ENCODE measurements at places on chromosomes 16 and 17. TPM values are rescaled to one million over a fixed set of nuclear protein-coding genes. Genes with fewer than 3 reads are reported as not detected.

The ACSM3 gene
- total RNA-seq: 28.6 TPM

The MYL4 gene
- not detected for total RNA-seq

The LGALS9B gene
- total RNA-seq: not detected

The SPAG9 gene
- total RNA-seq: 87.5 TPM

The EFCAB13 gene
- total RNA-seq: 3.2 TPM

The MYCBPAP gene
- 1.0 TPM for total RNA-seq

The NAGS gene
- total RNA-seq: 5.0 TPM

The TSNAXIP1 gene
- 5.5 TPM for total RNA-seq

The RNU2-1 gene
- total RNA-seq: not detected

The MPP3 gene
- total RNA-seq: 26.0 TPM

- no peak for DNase-seq
Observed at GRCh38 chr16:6633456-6633855, 699.2 kb upstream of the RBFOX1 start.

GRCh38 chr17:412211-413015, 59.8 kb upstream of the RPH3AL start:
- peak; percentile 48 for DNase-seq

DNA sequence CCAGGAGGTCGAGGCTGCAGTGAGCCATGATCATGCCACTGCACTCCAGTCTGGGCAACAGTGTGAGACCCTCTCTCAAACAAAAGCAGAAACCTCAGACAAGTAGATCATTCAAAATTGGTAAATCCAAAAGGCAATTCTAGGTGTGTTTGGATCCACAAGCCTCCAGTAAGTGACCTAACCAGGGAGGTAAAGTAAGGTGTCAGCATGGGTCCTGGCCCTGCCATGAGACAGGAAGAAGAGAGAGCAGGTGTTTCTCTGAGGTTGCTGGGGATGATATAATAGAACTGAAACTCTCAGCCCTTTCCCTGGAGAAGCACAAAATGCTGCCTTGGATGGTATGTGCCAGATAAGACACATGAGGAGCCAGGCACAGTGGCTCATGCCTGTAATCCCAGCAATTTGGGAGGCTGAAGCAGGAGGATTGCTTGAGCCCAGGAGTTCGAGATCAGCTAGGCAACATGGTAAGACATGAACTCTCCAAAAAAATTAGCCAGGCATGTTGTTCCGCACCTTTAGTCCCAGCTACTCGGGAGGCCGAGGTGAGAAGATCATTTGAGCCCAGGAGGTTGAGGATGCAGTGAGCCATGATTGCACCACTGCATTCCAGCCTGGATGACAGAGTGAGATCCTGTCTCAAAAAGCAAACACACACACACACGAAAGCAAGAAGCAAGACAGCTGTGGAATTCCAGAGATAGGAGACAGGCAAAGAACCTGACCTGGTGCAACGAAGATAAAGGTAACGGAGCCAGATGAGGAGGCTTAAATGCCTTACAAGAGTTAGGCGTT, 6.5 kb downstream of the TM4SF5 start:
- DNase-seq: no peak

DNA sequence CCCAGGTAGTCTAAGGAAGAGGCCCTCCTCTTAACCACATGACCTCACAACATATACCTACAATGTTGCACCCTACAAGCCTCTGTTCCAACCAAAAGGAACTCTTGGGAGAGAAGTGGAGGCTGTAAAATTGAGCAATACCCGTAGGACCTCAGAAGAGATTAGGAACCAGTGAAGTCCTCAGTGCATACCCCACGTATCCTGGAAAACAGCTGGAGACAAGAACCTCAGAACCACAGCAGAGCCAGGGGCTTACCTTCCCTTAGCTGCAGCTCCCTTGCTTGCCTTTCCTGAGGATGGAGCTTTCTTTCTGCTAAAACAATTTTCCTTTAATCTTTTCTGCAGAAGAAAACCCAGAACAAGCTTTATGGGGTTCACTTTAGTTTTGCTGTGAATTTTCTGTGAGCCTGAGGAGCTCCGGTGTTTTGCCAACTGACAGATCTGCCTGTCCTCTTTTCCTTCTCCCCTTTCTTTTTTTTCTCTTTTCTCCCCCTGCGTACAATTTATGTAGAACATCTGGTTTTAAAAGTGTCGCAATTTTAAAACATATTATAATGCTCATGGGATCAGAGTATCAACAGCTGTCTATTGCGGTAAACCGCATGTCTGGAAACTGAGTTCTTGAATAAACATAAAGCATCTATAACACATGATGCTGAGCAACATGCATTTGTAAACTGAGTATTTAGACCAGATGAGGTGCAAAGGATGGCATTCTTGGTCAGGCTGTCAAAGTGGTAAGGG, 226.4 kb upstream of the MAF start:
- DNase-seq: no peak

DNA sequence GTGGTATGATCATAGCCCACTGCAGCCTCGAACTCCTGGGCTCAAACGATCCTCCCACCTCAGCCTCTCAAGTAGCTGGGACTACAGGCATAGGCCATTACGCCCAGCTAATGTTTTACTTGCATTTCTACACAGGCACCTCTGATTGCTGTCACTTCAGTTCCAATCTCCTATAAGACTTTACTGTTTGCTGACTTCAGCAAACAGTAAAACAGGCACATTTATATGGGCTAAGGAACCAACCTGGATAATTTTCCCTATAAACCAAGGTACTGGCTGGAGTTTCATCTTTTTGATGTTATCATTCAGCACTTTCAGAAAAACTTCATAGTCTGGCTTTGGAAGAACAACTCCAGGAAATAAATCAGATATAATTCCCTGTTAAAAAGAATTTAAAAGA, 114.2 kb downstream of the DNAH3 start:
- DNase-seq: no peak

- DNase-seq: no peak
Observed at GRCh38 chr17:59219992-59220327, 351 bp upstream of the GDPD1 start.

DNA sequence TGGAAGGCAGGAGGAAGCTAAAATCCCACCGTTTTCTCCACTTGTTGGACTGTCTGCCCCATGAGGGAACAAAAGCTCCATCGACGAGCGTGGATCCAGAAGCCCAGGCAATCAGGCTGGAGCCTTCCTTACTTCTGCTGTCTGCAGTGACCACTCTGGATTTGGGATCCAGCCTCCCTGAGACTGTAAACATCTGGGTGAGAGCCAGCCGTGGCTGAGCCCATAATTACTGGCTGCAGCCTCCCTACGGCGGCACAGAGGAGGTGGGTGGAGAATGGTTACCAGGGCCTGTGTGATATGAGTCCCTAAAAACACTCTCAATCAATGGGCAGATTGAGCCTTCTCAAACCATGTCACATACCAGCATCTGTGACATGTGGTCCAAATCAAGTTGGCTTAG, 158.2 kb downstream of the FOXL1 start:
- no peak for DNase-seq

- no peak for DNase-seq
Observed at GRCh38 chr17:6755281-6755680, 565 bp upstream of the XAF1 start.

- no peak for DNase-seq
Observed at GRCh38 chr16:69538808-69539207, 27.0 kb upstream of the NFAT5 start.

- peak; percentile 85 for DNase-seq
Observed at GRCh38 chr16:3129137-3130131, 5.4 kb upstream of the ZNF213 start.

- DNase-seq: no peak
Observed at GRCh38 chr17:50430821-50431618, 5.0 kb downstream of the ACSF2 start.

DNA sequence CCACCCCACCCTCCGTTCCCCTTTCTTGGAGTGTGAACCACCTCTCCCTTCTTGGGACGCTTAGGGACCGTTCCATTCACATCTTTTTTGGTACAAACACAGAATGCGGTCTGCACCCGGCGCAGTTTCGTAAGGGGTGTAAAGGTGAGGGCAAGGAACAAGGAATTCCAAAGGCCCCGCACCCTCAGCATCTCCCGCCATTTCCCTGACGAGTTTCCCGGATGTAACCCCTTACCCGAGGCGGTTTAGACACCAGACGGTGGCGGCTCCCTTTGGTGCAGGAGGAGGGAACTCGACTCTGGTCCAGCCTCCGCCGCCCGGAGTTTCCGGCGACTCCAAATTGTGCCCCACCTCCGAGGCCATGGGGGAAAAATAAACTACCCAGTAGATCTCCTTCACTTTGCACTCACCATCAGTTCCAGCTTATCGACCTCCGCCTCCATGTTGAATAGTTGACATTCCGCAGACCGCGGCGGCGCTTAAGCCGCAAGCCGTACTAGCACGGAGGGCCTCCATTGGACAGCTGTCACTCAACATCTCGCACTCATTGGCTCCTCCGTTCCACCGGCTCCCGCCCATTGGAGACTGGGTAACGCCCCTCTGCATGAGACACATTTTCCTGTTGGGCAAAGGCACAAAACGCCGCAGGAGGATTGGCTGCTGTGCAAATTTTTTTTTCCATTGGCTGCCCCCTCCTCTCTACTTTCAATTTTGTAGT, at the start of gene SKA2:
Gene SKA2 (minus strand): TSS at position 466 of the 718 bp plus-strand sequence. CDS start 23 bp downstream, at position 443.
- peak; percentile 90 for DNase-seq

GRCh38 chr17:83160443-83161297, 81.3 kb downstream of the METRNL start:
- DNase-seq: no peak

DNA sequence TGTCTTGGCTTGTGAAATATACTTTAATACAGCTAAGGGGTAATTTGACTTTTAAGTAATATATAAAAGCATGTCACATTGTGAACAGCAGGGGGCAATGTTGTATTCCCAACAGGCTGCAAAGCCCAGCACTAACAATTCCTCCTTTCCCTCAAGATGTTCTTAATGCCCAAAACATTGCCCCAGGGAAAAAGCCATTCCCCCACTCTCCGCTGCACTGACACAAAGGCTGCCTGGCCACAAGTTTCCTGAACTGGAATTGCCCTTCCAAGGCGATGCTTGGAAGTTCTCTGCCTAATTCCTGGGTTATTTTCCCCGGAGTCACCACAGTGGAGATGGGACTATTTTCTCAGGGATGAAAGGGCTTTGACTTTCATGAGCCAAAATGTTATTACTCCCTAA, 27.2 kb downstream of the CLEC16A start:
- no peak for DNase-seq

GRCh38 chr17:3685174-3685573, 10.8 kb downstream of the P2RX5 start:
- DNase-seq: peak; percentile 69

DNA sequence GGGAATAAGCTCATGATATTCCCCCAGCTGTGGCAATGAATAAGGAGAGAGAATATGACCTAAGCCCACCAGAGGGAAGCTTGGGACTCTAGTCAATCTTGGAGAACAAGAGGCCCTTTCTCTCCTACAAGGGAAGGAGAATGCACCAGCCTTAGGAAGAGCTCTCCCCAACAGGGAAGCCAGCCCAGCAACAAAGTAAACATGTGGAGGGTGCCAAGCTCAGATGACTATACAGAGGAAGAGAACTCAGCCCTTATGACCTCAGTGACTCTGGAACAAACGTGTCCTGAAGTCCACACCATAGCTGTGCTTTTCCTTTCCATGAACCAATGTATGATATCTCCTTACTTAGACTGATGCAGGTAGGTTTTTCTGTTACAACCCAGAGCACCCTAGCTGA, 219.7 kb downstream of the GSG1L start:
- no peak for DNase-seq

GRCh38 chr17:60862482-60862881, 184.8 kb downstream of the BCAS3 start:
- DNase-seq: no peak

GRCh38 chr17:28112606-28113005, 70.1 kb downstream of the NLK start:
- DNase-seq: no peak

DNA sequence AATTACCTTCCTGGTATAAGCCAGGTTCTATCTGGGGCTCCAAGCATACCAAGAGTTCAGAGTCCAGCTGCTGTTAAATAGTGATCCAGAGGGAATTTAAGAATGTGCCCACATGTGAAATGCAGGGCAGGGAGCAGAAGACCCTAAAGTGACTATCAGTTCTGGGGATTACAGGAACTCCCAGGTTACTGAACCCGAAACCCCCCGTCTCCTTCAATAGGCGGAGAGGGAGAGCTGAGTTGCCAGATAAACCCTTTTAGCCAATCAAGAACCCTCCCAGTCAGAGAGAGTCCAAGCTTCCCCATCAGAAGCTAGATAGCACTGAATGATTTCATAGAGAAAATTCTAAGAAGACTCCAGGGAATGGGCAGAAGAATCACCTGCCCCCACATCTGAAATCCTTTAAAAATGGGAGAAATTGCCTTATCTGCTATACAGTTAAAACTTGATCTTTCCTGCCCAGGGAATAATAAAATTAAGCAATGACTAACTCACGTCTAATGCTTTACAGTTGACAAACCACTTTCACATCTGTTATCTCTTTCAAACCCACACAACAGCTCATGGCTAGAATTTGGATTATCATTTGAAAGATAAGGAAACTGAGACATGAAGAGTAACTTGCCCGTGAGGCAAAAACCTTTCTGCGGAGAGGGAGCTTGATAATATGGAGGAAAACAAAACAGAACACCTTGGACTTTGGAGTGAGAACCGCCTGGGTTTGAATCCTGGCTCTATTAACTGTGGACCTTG, 10.2 kb downstream of the NOG start:
- no peak for DNase-seq

DNA sequence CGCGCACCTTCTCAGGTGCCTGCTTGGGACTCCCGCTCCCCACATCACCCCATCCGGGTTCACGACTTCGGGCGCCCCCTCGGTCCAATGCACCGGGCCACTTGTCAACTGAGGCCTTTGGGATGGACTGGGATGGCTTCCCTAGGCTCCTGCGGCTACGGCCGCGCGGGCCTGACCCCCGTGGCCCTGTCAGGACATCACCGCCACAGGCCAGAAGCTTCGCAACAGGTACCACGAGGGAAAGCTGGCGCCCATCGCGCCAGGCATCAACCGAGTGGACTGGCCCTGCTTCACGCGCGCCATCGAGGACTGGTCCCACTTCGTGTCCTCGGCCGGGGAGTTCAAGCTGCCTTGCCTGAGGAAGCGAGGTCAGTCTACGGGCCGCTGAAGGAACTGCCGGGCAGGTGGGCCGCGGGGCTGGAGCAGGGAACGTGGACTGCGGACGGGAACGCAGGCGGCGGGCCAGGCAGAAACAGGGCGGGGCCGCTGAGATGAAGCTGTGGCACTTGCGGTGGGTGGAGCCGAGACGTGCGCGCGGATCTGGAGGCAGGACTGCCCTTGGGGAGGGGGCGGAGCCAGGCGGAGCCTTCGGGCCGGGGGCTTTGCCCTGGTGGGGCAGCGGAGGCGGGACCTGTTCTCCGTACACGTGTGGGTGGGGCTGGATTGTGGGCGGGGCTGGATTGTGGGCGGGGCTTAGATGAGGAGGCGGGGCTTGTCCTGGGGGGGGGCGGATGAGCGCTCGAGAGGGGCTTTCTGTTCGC, 13.7 kb upstream of the CNGB1 start:
- peak; percentile 96 for DNase-seq

Measured in upper lobe of left lung (tissue), 6 donors.